ENCODE measurements at places on chromosomes 6 and 20.

DNA sequence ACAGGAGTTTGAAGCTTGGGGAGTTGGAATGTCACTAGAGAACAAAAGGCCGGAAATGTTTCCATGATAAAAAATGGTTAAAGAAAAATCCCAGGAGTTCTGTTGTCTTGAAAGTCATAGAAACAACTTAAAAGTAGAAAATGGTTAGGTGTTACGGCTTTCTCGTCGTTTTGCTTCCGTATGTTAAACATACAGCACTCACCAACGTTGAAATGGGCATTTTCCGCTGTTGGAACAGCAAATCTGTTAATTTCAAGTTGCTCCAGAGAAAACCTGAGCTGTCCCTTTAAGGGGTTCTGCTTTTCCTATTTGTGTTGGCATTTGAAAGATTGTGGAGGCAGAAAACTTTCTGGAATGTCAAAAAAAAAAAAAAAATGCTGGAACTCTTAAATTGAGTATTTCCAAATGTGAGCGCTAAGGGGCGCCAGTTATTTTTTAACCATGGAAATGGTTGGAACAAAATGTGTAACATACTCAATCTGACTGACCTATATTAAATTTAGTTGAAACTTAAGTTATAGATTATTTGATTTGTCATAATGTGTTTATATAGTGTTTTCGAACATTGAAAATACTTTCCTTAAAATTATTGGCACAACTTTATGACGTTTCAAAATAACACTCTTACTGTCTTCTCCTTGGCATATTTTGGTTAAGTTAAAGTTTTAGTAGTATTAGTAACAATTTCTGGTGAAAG is 2.2 kb downstream of the QKI start:
- DNase-seq, result no peak

- no peak for DNase-seq
Measured at GRCh38 chr6:52216932-52217575, 27.2 kb downstream of the IL17F start.

DNA sequence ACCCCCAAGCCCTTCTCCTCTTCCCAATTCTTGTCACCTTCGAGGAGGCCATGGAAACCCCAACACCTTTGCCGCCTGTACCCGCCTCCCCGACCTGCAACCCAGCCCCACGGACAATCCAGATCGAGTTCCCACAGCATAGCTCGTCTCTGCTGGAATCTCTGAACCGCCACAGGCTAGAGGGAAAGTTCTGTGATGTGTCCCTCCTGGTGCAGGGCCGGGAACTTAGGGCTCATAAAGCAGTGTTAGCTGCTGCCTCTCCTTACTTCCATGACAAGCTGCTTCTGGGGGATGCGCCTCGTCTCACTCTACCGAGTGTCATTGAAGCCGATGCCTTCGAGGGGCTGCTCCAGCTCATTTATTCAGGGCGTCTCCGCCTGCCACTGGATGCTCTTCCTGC is 675 bp downstream of the ZBTB9 start:
- no peak for DNase-seq

- no peak for DNase-seq
Measured at GRCh38 chr6:50952092-50952907, 133.6 kb downstream of the TFAP2B start.
